ENCODE measurements at places on chromosomes 16 and 17.

- peak; percentile 84 for DNase-seq
Measured at GRCh38 chr17:17206124-17206912, at the start of gene PLD6. Gene PLD6, minus strand, starts transcription at chr17:17206333. Its CDS starts 47 bp downstream, at chr17:17206286.

DNA sequence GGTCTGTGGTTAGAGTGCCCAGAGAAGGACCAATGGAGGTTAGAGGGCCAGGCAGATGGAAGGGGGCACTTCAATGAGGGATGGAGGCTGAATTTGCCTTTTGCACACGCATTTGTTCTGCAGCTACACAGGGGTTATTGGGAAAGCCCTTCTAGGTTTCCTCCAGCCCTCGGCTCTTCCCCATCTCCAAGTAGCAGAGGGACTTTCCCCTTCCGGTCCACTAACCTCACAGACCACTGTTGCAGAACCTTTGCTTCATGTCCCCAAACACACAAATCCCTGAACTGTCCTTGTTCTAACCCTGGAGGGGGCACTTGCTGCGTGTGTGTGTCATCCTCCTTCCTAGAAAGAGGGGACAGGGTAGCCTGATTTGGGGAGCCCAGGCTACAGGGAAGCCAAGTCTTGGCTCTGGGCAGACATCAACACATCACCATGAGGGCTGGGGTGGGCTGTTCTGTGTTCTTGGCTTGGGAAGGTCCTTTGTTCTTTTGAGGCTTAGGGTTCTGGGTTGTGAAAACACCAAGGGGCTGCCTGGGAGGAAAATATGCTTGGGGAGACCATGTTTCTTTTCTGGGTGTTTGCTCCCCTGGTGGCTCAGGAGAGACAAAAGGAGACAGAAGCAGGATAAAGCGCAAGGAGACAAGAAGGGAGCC lies 7.3 kb upstream of the NR1D1 start:
- no peak for DNase-seq

DNA sequence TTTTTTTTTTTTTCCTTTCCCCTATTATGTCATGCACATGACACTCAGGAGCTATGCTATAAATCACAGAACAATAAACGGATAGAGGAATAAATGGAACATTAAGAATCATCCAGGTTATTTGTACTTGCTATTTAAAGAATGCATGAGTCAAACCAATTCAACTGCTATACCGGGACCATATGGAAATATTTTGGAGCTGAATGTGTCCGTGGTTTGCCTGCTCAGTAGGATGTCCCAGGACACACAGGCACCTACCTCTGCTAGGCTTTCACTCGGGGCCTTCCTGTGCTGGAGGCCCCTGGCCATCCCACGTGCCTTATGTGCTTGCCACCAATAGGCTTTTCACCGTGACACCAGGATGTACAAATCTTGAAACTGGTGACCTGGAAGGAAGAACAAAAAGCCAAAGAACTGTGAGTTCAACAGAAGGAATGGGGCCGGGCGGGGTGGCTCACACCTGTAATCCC lies 15.3 kb upstream of the SEC14L1 start:
- DNase-seq, result no peak

- no peak for DNase-seq
Measured at GRCh38 chr17:54902017-54902416, 1.4 kb downstream of the TOM1L1 start.

GRCh38 chr16:85125570-85126393 lies 13.5 kb upstream of the CIBAR2 start:
- DNase-seq, result no peak

DNA sequence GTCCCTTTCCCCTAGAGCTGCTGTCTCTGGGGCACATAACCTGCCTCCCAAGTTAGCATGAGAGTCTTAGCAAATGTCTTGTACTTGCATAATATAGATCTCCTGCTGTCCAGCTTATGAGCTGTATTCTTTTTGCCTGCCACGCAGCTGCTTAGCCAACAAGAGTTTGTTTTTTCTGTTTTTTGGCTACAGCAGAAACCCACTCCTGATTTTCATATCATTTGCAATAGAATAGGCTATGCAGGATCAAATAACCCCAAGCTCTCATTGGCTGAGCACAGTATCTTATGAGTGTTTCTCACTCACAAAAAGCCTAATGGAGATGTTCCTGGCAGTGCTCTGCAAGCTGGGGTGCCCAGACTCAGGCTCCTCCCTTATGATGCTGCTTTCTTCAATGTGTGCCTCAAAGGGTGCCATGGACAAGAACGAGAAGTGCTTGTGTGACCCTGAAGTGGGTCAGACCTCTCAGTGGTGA lies 23.1 kb downstream of the B9D1 start:
- no peak for DNase-seq

GRCh38 chr17:16512011-16512410 lies 20.0 kb upstream of the LRRC75A start:
- DNase-seq, result no peak

- no peak for DNase-seq
Measured at GRCh38 chr17:80498242-80498919, 22.0 kb upstream of the NPTX1 start.

DNA sequence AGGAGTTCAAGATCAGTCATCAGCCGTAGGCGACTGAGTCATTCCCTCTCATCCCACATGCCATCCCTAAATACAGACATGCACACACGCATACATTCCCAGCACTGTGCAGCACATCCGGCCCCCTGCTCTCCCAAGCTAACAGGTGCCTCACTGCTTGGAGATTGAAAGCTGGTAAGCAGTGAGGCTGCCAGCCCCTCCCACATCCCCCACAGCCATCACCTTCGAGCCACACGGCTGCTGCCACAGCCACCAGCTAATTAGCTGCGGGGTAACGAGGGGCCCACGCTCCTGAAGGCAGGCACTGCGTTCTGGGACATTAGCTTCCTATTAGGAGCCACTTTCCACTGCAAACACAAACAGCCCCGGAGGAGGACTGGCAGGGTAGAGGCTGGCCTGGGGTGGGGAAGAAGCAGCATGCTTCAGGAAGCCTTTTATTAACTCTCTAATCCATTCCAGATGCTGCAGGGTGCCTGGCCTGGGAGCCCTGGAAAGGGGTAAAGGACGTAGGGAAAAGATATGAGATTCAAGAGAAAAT lies 179.6 kb downstream of the CCT6B start:
- no peak for DNase-seq

DNA sequence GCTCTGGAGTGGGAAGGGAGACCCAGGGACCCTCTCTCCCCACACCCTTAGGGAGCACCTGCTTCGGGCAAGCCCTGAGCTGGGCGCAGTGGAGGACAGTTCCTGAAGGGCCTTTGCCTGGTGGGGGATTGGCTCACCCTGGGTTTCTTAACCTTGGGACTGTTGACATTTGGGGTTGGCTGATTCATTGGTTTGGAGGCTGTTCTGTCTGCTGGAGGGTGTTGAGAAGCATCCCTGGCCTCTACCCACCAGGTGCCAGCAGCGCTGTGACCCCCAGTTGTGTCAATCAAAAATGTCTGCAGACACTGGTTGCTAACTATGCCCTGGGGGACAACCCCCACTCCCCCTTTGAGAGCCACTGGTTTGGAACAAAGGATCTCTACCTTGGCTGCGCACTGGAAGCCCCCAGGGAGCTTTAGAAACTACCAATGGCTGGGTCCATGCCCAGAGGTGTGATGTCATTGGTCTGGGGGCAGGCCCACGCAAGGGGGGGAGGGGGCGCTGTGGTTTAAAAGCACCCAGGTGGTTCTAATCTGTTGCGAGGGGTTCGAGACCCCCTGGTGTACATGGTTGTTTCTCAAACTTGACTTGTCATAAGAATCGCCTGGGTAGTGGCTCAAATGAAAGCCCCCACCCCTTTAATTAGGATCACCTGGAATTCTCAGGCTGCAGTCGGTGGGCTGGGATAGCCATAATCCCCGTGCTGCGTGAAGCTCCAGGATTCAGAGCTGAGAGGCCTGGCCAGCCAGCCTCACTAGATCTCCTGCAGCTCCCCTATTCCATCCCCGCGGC lies 151.9 kb upstream of the GSE1 start:
- no peak for DNase-seq

DNA sequence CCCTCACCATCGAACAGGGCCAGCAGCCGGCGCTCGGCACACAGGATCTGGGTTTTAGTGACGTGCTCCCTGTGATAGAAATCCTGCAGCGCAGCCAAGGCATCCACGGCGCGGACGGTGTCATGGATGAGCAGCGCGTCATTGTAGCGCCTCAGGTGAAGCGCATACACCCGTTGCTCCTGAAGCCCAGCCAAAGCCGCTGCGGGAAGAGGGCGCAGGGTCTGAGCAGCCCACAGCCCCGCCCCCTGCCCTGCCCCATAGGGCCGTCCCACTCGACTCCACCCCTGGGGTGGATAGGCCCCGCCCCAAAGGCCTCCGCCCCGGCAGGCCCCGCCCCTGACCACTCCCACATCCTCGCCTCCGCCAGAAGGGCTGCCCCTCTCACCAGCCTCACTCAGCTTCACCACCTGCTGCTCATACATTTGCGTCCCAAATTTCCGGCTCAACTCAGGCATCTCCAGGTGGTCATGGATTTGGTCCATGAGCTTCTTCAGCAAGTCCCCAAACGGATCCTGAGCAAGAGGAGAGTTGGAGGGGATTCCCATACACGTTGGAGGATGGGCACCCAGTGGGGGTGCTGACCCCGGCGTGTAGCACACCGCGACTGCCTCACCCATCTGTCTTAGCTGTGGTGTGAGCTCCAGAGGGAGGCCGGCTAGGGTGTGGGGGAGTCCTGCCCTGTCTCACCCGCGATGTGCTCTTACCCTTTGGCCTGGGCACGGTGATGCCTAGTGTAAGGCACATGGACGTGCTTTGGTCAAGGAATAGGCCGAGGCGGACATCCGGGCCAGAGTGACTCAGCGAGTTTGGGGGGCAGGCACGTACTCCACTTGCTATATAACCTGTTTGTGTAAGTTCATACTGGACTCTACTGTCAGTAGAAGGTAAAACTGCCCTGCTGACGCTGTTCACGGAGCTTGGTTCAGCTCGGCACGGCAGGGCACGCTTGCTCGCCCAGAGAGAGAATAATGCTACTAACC lies 4.6 kb downstream of the DHX58 start:
- peak; percentile 73 for DNase-seq

DNA sequence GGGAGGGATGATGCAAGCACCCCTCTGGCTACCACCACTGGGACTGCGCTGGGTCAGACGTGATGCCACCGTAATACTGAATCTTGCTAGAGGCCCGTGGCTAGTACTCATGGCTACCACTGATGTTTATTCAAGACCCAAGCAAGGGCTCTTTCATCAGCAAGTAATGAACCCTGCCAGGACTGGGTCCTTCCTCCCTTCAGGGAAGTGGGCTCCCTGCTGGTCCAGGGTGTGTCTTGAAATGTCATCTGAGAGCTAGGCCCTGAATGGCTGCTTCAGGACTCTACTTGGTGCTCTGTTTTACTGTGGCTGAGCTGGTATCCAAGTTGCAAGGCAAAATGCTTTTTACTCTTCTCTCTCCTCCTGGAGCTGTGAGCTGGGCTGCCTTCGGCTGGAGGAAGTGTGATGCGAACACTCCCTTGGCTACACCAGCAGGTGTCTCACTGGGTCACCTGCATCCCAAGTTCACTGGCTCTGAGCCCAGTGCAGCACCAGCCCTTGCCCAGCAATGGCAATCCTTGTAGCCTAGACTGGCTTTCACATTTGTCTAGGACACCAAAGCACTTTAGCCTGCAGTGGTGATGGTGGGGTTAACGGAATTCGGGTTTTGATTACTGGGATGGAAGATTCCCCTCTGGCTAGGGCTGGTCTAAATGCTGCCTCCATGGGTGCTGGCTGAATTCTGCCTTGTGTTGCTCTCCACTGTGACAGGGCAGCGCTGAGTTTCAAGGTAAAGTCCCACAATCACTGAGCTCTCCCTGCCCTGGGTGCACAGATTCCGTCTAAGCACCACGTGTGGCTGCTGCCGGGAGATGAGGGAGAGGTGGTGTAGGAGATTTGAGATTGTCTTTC lies 98.6 kb downstream of the USP22 start:
- no peak for DNase-seq

- no peak for DNase-seq
Measured at GRCh38 chr17:67052720-67053437, 8.5 kb downstream of the CACNG1 start.

DNA sequence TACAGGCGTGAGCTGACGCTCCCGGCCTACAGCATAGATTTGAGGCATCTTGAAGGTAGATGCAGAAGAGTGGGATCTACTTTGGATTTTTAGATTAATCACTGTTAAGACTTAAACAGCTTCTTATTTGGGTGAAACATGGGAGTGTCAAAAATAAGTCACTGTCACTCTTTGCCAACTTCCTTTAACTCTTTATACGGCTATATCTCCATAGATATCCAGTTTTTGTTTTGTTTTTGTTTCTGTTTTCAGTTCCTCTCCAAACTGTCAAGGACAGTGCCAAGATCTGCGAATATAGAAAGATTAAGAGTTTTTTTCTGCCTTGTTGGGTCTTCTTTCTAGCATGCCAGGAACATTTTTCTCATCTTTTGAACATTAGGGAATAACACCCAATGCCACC lies 706.1 kb downstream of the WWOX start:
- no peak for DNase-seq

DNA sequence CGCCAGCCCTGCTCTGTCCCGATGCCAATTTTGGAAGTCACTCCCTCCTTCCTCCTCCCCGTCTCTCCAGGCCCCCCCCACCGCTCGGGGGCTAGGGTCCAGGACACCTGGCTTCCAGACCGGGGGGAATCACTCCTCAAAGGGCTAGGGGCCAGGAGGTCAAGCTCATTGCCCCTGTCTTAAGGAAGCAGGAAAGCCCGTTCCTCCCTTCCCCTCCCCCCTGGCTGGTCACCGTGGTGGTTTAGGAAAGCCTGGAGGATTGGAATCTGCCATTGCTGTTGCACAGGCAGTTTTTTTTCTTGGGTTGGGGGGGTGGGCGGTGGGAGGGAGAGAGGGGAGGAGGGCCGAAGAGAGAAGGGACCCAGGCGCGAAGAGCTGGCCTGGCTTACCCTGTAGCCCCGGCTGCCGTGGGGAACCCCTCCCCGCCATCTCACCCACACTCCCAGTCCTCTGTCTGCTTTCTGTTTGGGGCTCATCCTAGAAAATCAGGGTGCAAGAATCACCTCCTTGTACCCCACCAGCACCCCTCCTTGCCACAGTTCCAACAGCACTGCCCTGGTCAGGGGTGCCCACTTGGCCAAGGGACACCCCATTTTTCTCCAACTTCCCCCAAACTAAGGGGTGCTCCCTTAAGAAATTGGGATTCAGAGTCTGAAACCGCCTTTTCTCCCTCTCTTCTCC lies 2.9 kb upstream of the BCL6B start:
- no peak for DNase-seq

DNA sequence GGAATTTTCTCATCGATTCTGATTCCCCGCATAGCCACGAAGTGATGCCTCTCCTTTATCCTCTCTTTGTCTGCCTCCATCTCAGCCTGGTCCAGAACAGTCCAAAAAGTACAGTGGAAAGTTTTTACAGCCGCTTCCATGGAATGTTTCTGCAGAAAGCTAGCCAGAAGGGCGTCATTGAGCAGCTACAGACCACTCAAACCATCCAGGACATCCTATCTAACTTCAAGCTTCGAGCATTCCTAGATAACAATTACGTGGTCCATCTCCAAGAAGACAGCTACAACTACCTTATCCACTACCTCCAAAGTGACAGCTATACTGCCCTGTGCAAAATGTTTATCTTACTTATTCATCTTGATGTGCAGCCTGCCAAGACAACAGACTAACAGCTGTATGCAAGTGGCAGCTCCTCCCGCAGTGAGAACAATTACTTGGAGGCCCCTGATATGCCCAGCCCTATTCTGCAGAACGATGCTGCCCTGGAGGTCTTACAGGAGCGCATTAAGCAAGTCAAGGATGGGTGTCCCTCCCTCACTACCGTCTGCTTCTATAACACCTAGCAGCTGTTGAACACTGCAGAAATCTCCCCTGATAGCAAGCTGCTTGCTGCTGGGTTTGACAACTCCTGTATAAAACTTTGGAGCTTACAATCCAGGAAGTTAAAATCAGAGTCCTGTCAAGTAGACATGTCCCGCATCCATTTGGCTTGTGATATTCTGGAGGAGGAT lies 38.9 kb downstream of the SLFN12L start:
- DNase-seq, result no peak

All from activated CD4-positive, CD25-positive, alpha-beta regulatory T cell (primary cell).